Activated T-cell treated with anti-CD3 and anti-CD28 coated beads, Interleukin-2, amount 50 U/mL, for 1 hour (primary cell): ENCODE measurements at places on chromosomes 12 and 14.

DNA sequence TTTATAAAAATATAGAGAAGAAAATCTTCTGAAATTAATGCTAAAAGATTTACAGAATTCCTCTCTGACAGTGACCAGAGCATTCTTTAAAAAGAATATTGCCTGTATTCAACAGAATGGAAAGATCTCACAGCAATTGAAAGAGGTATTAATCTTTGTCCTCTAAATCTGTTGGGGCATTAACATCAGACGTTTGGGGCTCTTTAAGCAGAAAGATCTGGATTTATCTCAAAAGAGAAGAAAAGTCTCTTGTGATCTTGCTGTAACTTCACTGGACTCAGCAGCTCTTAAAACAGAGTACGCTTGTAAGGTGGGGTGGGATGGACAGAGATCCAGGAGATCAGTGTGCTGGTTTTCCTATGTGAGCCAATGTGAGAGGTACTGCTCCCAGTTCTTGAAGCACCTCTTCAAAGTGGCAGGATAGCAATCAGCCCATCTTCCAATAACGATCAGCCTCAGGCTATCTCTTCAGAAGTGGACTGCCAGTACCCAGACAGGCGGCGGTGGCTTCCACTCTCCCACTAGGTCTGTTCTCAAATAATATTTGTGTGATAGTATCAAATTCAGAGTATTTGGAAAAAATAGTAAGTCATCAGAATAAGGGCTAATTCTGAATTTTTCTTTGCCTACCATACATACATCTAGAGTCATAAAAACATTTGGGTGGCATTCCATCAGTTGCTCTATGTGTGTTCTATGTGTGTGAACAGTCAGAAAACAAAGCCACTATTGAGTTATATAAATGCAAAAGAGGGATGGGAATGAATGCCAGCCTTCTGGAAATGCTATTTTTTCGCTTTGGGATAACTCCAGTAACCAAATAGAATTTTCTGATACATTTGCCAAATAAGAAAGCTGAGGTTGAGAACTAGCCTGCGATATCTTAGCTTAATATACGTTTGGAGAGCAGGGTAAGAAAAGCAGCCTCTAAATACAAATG is 237.4 kb upstream of the RGS6 start:
- no peak for DNase-seq

DNA sequence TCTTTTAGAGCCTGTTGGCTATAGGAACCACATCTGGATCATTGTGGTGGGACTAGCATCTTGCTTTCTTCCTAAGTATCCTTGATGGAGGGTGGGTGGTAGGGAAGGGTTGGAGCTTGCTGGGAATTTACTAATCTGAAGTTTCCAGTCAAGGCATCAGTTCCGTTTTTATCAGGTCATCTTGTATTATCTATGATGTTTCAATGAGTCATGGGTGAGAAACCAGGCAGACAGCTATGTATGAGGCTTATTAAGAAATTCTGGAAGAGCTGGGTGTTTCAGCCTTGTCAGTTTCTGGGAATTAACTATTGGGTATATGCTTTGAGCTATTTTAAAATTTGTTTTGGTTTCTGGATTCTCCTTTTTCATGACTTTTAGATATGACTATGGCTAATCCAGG is 11.3 kb downstream of the TSFM start:
- DNase-seq: no peak

GRCh38 chr14:23146980-23147379 is 27.9 kb upstream of the CEBPE start:
- DNase-seq: no peak

DNA sequence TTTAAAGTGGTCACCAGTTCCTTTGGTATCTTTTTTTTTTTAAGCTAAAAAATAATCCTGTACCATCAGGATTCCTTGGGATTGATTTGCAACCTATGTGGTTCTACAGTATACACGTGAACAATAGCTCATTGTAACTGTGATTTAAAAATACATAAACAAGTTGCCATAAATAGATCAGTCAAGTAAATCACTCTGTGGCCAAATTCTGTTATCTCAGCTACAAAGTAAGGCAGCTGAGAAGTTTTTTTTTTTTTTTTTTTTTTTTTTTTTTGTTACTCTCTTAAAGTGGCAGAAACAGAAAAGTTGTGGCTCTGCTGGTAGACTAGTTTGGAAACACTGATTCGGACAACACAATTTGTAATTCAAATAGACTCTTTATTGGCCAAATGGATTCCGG is 104.5 kb downstream of the PRICKLE1 start:
- no peak for DNase-seq

DNA sequence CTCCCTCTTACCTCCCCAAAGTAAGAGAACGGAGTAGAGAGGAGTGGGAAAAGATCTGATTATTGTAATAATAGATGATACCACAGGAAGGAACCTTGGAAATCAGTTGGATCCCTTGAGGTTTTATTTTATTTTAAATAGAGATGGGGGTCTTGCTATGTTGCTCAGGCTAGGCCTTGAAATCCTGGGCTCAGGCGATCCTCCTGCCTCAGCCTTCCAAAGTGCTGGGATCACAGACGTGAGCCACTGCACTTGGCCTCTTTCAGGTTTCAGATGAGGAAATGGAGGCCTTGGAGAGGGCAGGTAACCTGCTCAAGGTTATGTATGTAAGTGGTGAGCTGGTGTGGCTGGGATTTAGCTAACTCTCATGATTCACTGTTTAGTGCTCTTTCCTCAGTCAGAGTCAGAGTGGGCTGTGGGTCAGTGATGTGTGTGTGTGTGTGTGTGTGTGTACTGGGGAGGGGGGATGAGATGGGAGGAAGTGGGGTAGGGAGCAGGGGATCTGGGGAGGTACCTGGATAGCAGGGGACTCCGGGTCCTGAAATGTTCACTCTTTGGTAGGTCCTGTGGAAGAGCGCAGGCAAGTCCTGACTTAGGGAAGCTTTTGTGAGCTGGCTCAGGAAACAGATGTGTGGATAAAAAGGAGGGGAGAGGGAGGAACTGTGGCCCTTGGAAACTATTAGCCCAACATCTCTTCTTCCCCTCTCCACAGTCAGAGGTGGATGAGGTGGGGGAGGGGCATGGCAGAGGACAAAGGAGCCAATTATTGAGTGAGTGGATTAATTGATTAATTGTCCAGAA is 4.7 kb upstream of the CISTR start:
- DNase-seq: no peak
